D341Med (cell line): ENCODE measurements at places on chromosomes 13 and 19.

DNA sequence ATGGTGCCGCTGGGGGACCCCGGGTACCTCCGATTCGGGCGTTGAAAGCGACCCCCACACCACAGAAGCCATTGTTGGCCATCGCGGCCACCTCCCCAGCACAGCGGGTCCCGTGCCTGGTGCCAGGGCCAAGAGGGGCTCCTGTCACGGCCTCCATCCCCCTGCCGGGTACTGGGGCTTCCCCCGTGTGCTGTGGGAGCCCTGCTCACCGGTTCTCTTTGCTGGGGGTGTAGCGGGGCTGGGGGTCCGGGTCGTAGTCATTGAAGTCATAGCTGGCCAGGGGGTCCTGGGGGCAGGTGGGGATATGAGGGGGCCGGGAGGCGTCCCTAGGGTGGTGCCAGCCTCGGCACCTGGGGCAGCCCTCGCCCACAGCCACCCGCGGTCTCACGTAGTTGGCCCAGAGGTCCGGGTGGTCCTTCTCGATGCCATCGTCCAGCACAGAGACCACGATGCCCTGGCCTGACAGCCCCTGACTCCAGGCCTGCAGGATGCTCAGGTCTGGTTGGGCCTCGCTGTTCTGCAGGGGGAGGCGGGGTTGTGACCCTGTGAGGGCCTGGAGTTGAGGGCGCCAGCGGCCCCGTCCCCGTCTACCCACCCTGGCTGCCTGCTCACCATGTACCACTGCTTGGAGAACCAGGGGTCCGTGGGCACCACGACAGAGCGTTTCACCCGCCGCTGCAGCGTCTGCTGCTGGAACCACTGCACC lies 2.4 kb downstream of the PCSK4 start:
- no peak for DNase-seq

- peak; percentile 60 for DNase-seq
Observed at GRCh38 chr19:17718550-17718946, 732 bp upstream of the MAP1S start.

- DNase-seq, result no peak
Observed at GRCh38 chr19:27580906-27581305, 1632.0 kb downstream of the UQCRFS1 start.

GRCh38 chr19:1855828-1856255 lies 7.5 kb downstream of the KLF16 start:
- DNase-seq, result no peak

- DNase-seq, result no peak
Observed at GRCh38 chr13:31433746-31434145, 234.0 kb downstream of the B3GLCT start.

DNA sequence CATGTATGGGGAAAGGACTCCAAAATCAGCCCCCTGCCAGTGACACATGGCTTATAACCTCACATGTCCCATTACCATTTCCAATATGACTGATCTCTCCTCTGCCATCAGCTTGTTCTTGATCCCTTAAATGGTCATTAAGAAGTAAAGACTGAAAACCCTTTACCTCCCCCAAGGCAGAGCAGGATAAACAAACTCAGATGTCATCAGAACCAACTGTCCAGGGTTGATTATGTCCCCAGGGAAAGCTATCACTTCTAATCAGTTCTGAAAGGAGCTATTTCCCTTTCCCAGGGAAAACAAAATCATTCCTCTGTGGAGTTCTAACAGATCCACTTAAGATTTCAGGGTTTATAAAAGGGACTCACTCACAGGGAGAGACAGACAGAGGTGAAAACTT lies 350.9 kb downstream of the SUCLA2 start:
- DNase-seq, result no peak

- DNase-seq, result no peak
Observed at GRCh38 chr19:10262771-10263170, 8.1 kb upstream of the ICAM1 start.

DNA sequence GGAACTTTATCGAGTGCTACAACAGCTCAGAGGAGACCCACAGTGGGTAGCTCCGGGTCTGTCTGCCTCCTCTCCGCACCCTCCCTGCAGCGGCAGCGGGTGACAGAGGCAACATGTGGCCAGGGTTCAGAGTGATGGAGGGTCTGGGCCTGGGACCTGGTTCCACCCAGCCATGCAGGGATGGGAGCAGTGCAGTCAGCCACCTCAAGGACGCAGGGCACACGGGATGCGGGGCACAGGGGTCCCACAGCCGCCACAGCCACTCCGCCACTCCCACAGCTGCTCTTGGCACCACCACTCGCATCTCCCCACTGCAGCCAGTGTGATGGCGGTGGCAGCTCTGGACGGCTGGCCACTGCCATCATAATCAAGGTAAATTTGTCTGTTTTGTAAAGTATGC lies 892.9 kb downstream of the OLFM4 start:
- peak; percentile 14 for DNase-seq

GRCh38 chr19:34075661-34076091 lies 96.6 kb upstream of the LSM14A start:
- no peak for DNase-seq

DNA sequence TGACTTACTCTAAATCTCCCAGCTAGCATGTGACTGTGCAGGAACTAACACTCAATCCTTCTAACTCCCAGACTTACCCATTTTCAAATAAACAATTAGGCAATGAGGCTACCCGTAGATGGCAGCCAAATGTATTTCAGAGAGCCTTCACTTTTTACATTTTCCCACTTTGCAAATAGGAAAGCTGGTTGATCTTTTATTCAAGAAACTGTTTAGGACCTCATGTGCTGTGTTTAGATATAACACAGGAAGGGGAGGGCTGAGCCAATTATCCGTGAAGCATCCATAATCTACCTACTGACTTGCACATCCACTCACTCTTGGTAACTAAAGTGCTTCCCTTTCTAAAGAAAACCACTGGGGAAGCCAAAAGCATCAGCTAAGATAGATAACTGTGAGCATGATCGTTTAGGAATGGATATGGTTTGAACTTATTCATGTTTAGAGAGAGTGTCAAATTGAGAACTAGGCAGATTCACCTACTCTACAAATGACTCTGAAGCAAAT lies 33.4 kb downstream of the MBNL2 start:
- no peak for DNase-seq

GRCh38 chr19:38478273-38478971 lies 44.9 kb downstream of the RYR1 start:
- peak; percentile 69 for DNase-seq

GRCh38 chr19:52094526-52095130 lies 937 bp downstream of the ZNF841 start:
- no peak for DNase-seq

DNA sequence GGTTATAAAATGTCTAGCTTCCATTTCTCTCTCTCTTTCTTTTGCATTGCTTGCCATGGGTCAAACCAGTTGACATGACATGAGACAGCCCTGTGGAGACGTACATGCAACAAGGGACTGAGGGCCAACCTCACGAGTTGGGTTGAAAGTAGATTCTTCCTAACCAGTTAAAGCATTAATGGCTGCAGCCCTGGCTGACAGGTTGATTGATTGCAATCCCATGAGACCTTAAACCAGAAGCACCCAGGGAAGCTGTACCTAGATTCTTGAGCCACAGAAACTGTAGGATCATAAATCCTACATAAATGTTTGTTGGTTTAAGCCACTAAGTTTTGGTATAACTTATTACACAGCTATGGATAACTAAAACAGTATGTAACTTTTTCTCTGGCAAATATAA lies 373.8 kb downstream of the DACH1 start:
- DNase-seq, result no peak

- DNase-seq, result no peak
Observed at GRCh38 chr13:112695121-112695520, 5.3 kb downstream of the ATP11A start.

DNA sequence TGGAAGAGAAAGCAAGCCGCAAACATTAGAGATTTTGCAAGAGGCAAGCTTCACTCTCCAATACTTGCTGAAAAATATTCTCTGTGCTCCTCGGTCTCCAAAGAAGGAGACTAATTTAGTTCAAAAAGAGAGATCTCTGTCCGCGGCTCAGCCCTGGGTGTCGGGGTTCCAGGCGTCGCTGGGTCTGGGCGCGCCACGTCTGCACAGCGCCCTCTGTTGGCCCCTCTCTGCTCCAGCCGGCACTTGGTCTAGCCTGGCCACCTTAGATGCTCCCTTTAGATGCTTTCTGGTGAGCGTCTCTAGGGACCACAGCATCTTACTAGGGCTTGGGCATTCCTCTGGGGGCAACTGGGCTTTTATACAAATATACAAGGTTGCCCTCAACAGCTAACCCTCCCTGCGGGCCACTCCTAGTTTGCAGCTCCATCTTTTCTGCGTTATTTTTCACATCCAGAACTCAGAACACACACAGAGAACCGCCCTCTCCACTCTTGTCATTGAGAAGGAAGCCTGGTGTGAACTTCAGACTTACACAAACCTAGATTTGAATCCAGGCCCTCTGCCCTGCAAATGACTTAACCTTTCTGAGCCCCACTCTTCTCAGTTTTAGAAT lies 78.3 kb downstream of the CYSLTR2 start:
- peak; percentile 59 for DNase-seq

DNA sequence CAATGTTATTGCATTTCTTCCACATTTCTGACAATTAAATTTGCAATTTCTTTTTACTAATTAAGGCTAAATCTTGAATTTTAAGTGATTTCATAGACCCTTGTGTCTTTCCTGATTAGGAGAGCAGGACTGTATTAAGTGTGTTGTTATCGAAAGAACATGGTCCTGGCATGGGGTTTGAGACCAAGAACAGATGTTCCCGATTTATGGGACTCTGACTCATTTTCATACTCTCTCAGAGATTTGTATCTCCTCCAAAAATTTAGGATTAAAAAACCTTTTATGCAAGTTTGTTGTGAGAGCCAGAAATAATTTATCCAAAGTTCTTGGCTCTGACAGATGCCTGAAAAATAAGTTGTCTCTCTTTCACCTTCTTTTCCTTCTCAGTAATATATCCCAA lies 589.3 kb upstream of the ARGLU1 start:
- DNase-seq, result no peak

- DNase-seq, result no peak
Observed at GRCh38 chr13:36160297-36160696, 29.1 kb upstream of the DCLK1 start.

GRCh38 chr13:97905517-97905916 lies 48.0 kb upstream of the IPO5 start:
- no peak for DNase-seq

- no peak for DNase-seq
Observed at GRCh38 chr13:87035526-87035925, 635.6 kb upstream of the SLITRK5 start.

DNA sequence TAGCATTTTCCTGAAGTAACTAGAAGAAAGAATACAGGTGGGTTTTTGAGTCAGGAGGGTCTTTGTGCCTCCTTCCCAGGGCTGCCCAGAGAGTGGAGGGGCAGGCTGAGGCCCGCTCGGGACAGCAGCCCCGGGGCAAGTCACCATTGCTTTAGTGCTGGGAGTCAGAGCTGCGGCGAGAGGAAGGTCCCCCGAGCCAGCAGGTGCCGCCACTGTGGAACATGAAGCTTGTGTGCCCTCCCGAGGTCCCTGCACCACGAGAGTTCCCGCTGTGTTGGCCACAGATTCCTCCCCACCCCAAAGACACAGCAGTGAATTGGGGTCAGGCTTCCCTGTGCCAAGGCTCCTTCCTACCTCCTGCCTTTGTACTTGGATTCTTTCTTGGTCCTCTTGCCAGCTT lies 50.9 kb upstream of the TEX29 start:
- no peak for DNase-seq

- DNase-seq, result no peak
Observed at GRCh38 chr19:14406645-14407401, 12.3 kb downstream of the DDX39A start.

- no peak for DNase-seq
Observed at GRCh38 chr19:58332697-58333096, 5.9 kb downstream of the ZSCAN22 start.

DNA sequence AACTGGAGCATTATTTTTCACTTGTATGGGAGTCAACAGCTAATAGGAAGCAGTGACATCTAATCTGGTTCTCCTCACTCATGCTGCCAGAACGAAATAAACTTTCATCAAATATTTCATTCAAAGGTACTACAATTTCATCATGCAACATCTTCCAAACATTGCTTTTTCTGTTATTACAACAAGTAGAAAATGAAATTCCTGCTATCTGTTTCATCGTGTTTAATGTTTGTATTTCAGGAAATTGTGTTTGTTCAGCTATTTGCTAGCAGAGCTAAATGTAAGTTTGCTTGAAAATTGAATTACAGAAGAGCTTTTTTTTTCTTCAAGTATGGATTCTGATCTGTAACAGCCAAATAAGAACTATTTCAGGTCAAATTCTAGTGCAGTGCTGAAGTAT lies 90.1 kb downstream of the SLITRK6 start:
- DNase-seq, result no peak

DNA sequence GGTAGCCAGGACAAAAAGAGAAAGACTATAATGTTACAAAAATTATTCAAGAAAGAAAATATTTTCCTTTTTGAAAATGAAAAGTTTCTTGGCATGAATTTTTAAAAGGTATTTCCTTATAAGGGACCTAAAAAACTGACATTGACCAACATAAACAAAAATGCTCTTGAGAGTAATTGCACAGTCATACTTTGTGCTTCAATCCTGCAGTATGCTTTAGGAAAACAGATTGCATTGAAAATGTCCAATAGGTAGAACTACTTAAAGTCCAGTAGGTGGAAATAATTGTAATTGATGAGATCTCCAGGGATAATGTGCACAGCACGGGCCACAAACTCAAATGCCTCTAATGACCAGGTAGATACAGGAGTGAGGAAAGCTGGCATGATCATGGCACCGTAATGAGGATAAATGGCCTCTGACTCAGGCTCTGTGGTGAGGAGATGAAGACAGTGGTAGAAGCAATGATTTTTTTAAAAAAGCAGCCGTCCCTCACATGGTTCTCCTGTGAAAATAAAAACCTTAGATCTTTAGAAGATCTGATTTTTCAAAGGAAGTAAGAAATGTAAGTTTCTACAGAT lies 278.0 kb downstream of the ITGBL1 start:
- no peak for DNase-seq

GRCh38 chr19:44810234-44811121 lies 1.6 kb downstream of the BCAM start:
- no peak for DNase-seq

DNA sequence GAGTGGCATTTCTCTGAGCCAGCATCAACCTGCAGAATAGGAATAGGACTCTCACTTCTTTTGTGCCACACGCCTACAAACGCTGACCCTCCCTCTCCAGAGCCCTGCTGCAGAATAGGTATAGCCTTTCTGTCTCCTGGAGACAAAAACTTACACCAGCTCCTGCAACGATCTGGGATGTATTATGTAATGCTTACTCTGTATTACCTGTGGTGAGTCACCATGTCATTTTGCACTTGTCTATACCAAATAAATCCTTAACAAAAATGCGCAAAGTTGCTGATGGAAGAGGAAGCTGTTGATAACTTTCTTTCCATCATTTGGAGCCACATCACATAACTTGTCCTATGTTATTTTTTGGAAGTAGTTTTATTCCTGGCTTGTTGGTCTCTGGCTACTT lies 155.8 kb upstream of the FNDC3A start:
- no peak for DNase-seq

- DNase-seq, result no peak
Observed at GRCh38 chr13:114208134-114208533, 26.6 kb upstream of the CDC16 start.

DNA sequence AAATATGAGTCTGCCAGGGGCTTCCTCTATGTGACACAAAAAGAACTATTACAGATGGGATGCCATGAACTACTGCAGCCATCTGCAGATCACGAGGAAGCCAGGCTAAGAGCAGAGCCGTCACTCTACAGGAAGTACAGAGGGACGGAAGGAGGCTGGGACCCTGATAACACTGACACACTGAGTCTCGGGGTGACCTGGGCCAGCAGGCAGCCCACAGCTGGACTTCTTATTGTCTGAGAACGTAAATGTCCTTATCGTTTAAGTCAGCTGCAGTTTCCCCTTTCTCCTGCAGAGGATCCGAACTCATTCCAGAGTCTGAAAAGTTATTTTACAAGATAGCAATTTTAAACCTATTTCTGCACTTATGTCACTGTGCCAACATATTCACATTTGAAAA lies 20.7 kb downstream of the PARP4 start:
- no peak for DNase-seq
